Fibroblast of skin of right quadriceps (primary cell): ENCODE measurements at places on chromosomes 13 and 19.

DNA sequence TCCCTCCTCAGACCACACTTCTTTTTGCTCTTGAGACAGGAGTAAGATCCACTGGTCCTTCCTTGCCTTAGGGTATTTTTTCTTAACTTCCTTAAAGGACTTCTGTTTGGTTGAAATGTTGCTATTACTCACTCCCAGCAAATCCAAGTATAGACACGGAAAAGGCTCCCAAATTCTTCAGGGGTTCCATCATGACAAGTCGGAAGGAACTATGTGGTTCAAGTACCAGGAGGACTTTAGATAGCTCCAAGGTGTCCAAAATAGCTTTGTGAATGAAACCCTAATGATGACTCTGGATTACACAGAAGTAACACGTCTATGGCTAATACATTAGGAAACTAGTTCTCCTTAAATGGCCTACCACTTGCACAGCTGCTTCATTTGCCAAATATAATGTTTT lies 238.7 kb downstream of the KCTD12 start:
- no peak for DNase-seq

- DNase-seq = no peak
These were observed 70.2 kb upstream of the ZDHHC20 start for GRCh38 chr13:21529146-21529893.

- DNase-seq = peak; percentile 82
These were observed 312.8 kb upstream of the PCDH20 start for GRCh38 chr13:61728471-61728870.

DNA sequence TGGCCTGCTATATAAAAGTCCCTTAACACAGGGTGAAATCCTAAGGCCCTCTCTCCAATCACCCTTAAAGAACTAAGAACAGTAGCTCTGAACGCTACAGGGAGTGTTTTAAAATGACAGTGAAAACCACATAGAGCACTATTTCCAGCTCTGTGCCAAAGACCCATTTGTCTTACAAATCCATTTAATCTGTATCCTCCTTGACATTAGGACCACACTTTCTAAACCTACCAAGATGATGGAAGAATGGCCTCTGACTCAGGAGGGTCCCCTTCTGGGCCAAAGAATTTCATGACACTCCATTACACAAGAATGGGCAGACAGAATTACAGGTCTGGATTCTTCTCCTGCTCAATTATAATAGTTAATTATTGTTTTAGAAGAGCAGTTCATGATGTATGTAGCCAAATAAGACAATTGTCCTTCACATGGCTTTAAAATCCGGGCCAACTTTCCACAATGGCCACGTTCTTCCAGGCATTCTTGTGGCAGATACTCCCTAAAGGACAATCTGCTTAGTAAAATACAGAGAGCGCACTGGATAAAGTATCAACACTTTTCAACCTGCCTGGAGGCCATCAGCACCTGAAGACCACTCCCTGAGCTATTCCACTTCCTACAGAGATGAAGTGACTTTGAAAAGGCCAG lies 61.0 kb downstream of the STK24 start:
- DNase-seq = no peak

DNA sequence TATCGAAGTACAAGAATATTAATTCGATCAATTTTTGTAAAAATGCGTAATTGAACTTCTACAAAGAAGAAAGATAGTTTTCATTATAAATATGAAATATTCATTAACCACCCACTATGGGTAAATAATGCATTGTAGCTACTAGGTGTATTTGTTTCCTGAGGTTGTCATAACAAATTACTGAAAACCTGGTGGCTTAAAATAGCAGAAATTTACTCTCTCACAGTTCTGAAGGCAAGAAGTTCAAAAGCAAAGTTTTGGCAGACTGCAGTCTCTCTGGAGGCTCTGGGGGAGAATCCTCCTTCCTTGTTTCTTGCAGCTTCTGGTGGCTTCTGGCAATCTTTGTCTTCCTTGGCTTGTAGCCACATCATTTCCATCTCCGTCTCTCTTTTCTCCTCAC lies 99.2 kb upstream of the MIR17HG start:
- no peak for DNase-seq

DNA sequence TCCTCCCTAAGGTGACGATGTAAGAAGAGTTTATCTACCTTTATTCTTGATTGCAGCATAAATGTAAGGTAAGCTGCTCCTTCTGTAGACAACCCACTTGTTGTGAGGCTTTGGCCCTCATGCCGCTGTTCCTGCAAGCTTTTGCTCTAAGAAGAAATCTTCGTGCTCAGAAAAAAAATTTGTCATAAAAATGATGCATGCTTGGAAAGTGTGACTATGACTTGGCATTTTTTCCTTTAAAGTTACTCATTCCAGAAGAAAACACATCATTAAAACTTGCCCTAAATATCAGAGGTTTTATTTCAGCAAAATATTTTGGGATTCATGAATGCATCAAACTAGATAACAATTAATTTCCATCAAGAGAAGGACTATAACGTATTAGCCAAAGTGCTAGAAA lies 39.8 kb downstream of the KCTD12 start:
- no peak for DNase-seq

GRCh38 chr13:111129465-111130115 lies 14.5 kb downstream of the ARHGEF7 start:
- DNase-seq = no peak

GRCh38 chr19:42420055-42420544 lies 7.1 kb downstream of the LIPE start:
- DNase-seq = peak; percentile 23
